Tibial nerve (tissue), 4 donors: ENCODE measurements at places on chromosomes 11 and 22. TPM values are rescaled to one million over a fixed set of nuclear protein-coding genes. Genes with fewer than 3 reads are reported as not detected.

DNA sequence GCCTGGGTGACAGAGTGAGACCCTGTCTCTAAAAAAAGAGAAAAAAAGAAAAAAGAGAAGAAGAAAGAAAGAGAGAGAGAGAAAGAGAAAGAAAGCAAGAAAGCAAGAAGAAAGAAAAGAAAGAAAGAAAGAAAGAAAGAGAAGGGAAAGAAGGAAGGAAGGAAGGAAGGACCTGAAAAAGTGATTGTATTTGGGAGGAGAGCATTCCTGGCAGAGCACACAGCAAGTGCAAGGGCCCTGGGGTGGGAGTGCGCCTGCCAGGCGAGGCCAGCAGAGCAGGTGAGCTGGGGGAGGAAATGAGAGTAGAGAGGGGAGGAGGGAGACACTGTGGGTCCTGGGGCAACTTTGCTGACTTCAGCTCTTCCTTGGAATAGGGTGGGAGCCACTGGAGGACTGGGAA is 7.7 kb upstream of the CABP7 start:
- no peak for DNase-seq

DNA sequence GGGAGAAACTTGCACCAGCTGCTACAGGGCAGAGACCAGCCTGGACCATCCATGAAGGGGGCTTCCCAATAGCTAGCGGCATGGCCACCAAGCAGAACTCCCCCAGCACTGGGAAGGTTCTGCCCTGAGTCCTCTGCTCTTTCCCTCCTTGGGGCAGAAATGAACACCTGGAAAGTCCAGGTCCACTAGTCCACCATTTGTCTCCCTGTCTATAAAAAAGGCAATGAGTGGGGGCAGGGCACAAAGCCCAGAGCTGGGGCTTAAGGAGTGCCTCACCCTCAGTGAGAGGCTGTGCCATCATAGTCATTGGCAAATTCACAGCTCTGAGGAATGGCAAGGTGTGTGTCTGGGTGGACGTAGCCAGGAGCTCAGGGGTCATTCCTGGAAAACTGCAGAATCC is 420.3 kb downstream of the SOX6 start:
- no peak for DNase-seq

- DNase-seq, result no peak
Observed at GRCh38 chr22:47030881-47031627, 268.6 kb downstream of the TBC1D22A start.

GRCh38 chr22:36611241-36611976 is 82.4 kb upstream of the EIF3D start:
- DNase-seq, result no peak

NLRP6 gene
- total RNA-seq, result 1.1 TPM

DNA sequence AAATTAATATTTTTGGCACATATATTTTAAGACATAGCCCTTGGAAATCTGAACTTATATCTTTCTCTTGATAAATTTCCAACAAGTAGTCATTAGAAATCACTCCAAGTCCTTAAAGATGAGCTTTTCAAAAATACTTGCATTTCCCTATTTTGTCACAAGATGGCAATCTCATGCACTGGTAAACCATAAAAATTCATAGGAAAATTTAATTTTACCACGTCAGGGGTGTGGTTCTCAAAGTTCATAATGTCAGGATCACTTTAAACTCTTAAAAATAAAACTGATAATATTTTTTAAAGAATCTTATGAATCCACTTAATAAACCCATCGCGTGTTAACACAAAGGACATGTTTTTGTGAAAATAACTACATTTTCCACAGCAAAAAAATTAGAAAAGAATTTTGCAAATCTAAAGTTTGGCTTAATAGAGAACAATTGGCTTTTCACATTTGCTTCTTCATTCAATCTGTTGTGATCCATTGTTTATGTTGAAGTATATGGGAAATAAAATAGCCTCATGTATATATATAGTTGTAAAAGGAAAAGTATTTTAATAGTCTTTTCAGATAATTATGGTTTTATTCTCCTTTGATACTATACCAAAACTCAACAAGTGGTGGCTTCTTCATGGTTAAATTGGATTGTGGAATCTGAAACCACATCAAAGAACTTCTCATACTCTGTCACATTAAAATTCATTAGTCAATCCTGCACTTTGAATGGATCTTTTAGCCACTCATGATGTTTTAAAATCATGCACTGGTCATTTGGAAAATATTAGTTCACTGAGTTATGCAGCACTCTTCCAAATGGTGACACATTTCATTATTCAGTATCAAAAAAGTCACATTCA is 169.1 kb downstream of the CADM1 start:
- DNase-seq, result no peak

DNA sequence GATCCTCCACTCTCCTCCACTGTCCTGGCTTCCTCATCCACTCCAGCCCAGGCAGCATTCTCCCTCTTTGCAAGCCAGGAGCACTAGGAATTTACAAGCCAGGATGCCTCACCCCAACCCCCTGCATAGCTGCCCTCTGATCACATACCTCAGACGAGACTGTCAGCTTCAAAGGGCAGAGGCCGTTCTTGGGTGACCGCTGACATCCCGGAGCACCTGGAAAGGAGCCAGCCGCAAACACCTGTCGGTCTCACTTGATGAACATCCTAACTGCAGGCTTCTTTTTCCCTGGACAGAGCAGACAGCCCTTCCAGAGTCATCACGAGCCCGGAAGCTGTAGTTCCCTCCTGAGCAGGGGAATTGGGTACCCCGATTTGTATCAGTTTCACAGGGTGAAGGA is 451.3 kb upstream of the B3GAT1 start:
- no peak for DNase-seq

DNA sequence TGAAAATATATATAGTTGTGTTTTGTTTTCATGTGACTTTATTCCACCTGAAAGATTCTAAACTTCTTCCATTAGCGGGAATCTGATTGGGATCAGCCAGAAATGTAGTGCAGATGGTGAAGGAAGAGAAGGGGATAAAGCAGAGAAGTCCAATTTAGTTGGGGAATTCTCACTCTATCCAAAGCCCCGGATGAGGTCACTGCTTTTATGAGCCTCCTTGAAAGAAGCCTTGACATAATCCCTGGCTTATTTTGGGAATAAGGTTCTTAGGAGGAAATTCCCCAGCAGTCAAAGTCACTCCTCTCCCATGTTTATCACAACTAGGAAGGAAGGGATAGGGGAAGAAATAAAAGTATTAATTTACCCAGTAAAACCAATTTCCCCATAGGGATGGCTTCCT is 41.1 kb downstream of the OSBP start:
- no peak for DNase-seq

DNA sequence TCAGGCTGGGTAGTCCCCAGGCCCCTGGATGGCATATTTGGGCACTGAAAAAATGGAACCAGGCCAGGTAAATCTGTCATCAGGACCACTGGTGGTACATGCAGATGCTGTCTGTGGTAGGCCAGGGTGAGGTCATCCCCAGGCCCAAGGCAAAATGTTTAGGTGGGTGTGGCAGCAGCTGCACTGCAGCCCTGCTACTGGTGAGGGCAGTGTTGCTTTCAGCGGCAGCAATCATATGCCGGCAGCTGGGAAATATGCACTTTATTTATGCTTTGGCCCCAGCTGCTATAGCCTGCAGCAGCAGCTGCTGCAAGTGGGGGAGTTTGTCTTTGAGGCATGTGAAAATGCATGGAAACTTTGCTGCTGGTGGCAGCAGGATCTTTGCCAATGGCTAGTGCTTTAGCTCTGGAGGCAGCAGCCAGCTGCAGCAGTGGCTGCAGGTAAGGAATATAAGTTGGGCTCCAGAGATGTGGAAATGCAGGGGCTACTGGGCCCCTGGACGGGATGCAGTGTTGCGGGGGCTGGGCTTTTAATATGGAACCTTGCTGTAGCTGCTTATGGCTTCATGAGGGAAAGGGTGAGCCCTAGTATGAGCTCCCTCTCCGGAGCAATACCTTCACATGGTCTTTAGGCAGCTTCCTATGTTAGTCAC is 365.7 kb upstream of the CADM1 start:
- DNase-seq, result no peak

MLC1 gene
- total RNA-seq, result not detected

DNA sequence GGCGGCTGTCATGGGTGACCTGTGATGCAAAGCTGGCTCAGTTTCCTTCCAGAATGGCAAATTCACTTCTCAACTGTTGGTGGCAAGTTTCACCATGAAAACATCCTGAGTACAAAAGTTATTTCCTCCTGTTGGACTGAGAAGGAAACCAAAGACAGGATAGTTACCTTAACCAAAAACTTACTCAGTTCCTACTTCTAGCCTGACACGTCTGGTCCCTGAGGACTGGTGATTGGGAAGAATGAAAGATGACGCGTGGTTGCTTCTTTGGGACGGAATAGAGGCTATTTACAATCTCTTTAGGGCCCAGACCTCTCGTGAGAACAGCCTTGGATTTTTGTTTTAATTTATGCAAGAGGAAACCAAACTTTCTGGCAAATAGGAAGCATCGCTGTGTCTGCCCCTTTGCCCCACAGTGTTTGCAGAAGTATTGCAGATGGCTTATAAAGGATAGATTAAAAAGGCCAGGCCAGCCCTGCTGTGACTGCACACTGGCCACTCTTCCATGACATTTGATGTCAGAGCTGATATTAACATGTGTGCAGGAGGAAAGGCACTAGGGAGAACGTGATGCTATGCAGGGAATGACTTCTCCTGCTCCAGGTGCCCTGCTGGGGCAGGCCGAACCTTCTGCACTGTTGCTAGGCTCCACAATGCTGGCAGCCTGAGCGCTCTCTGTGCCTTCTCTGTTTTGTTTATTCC is 7.6 kb downstream of the VPS26B start:
- DNase-seq, result no peak

DNA sequence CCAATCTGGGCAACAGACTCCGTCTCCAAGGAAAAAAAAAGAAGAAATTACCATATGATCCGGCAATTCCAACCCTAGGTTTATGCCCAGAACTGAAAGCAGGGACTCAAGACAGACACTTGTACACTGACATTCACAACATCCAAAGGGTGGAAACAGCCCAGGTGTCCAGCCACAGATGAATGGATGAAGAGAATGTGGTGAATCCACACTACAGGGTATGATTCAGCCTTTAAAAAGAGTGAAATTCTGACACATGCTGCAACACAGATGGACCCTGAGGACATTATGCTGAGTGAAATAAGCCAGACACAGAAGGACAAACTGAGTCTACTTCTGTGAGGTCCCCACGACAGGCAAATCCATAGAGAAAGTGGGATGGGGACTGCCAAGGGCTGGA is 43.9 kb downstream of the SGSM3 start:
- DNase-seq, result no peak
